NCI-H2081 treated with DMSO at 0.1 percent for 48 hours (cell line): ENCODE measurements at places on chromosomes 2 and 18.

GRCh38 chr2:235006986-235007385, 55.2 kb downstream of the SH3BP4 start:
- no peak for DNase-seq

GRCh38 chr2:213733893-213734292, 449.6 kb downstream of the SPAG16 start:
- DNase-seq = no peak

DNA sequence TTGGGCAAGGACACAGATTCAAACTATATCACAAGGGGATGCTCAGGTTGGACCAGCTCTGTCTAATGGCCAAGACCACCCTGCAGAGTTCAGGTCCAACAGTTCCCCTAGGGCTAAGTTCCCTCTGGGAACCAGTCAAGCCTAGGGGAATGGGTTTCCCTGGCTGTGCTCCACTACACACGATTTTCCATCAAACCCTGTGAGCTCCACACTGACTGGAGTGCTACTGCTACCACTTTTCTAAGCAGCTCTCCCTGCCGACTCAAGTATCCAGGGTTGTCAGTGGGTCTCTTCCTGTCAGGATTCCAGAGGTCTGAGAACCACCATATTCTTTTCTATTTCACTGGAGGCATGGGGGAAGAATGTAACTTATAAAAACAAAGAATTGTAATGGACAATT, 280.4 kb upstream of the COL3A1 start:
- no peak for DNase-seq

GRCh38 chr2:5677133-5677532, 15.1 kb upstream of the SOX11 start:
- DNase-seq = no peak

- DNase-seq = no peak
These were observed 84.6 kb downstream of the RDH14 start for GRCh38 chr2:18475884-18476283.

GRCh38 chr2:57621122-57621663, 425.4 kb upstream of the VRK2 start:
- DNase-seq = no peak

DNA sequence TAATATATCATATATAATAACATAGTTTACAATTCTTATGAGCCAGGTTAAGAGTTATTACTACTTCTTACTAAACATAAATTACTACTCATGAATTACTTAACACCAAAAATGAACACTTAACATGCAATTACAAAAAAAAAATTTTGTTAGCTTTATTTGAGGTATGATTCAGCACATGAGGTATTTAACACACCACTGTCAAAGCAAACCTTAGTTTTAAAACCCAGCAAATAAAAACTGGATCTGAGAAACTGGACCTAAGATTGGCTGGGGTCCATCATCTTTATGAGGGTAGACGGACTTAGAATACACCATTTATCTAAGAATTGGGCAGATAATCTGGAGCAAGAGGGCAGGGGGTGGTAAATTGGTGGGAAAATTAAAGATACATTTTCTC, 81.8 kb upstream of the CREB1 start:
- no peak for DNase-seq
